Gastroesophageal sphincter (tissue), 4 donors: ENCODE measurements at places on chromosomes 3 and 15. TPM values are rescaled to one million over a fixed set of nuclear protein-coding genes. Genes with fewer than 3 reads are reported as not detected.

The IL20RB gene
- 0.62 TPM for total RNA-seq

The BRK1 gene
- 155 TPM for total RNA-seq

DNA sequence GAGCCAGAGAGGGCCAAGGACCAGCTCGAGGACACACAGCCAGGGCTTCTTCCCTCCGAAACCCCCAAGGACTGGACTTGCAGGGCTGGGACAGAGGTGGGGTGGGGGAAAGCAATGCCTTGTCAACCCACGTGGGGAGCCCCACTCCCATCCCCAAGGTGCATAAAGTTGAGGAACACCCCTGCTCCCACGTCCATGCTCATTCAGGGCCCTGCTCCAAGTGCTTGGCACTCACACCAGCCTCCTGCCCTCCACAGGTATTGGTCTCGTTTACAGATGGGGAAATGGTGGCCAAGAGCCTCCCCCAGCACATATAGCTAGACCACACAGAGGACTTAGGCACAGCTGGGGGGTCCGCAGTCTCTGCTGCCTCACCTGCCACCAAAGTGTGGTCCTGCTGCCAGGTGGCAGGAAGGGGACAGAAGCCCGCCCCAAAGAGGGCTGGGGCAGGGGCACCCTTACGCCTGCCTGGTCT is 50.5 kb upstream of the CSPG4 start:
- no peaks in the 10 kb centered on the region for H3K36me3 ChIP-seq
- H3K27me3 ChIP-seq = no peaks in the 10 kb centered on the region
- H3K4me3 ChIP-seq = no peak overlapping the region
- ATAC-seq = no peak
- H3K4me1 ChIP-seq = peaks cover 2% of the 10 kb centered on the region

GRCh38 chr3:152610622-152611021 is 224.3 kb upstream of the P2RY1 start:
- H3K36me3 ChIP-seq = no peaks in the 10 kb centered on the region
- peaks cover 12% of the 10 kb centered on the region for H3K4me1 ChIP-seq
- no peak overlapping the region for H3K4me3 ChIP-seq
- ATAC-seq = no peak
- no peaks in the 10 kb centered on the region for H3K27me3 ChIP-seq
- H3K27ac ChIP-seq = no peak overlapping the region

- no peaks in the 10 kb centered on the region for H3K27me3 ChIP-seq
- no peak overlapping the region for H3K4me3 ChIP-seq
- ATAC-seq = no peak
Measured at GRCh38 chr3:190825386-190826016, 37.0 kb downstream of the GMNC start.

GRCh38 chr15:20340331-20340811 is 201.2 kb downstream of the GOLGA6L6 start:
- ATAC-seq = peak; percentile 49
- no peaks in the 10 kb centered on the region for H3K27me3 ChIP-seq
- no peak overlapping the region for H3K4me3 ChIP-seq
- no peaks in the 10 kb centered on the region for H3K36me3 ChIP-seq
- H3K27ac ChIP-seq = no peak overlapping the region

- no peak for ATAC-seq
- H3K36me3 ChIP-seq = no peaks in the 10 kb centered on the region
- H3K27ac ChIP-seq = no peak overlapping the region
- no peaks in the 10 kb centered on the region for H3K27me3 ChIP-seq
- no peak overlapping the region for H3K4me3 ChIP-seq
Measured at GRCh38 chr3:31999907-32000439, 18.4 kb downstream of the ZNF860 start.

GRCh38 chr3:132326251-132326650 is 9.0 kb downstream of the ACP3 start:
- H3K4me3 ChIP-seq = no peak overlapping the region
- H3K27ac ChIP-seq = no peak overlapping the region
- H3K4me1 ChIP-seq = no peaks in the 10 kb centered on the region
- no peak for ATAC-seq
- H3K27me3 ChIP-seq = peaks cover 4% of the 10 kb centered on the region
- no peaks in the 10 kb centered on the region for H3K36me3 ChIP-seq

GRCh38 chr15:80007532-80007931 is 36.5 kb upstream of the BCL2A1 start:
- no peaks in the 10 kb centered on the region for H3K27me3 ChIP-seq
- H3K4me3 ChIP-seq = no peak overlapping the region
- H3K36me3 ChIP-seq = no peaks in the 10 kb centered on the region
- H3K27ac ChIP-seq = no peak overlapping the region
- no peaks in the 10 kb centered on the region for H3K4me1 ChIP-seq

GRCh38 chr15:70802629-70803028 is 39.3 kb upstream of the UACA start:
- H3K27me3 ChIP-seq = no peaks in the 10 kb centered on the region
- ATAC-seq = no peak
- H3K36me3 ChIP-seq = no peaks in the 10 kb centered on the region
- H3K4me1 ChIP-seq = peaks cover 15% of the 10 kb centered on the region
- H3K27ac ChIP-seq = no peak overlapping the region
- H3K4me3 ChIP-seq = no peak overlapping the region

DNA sequence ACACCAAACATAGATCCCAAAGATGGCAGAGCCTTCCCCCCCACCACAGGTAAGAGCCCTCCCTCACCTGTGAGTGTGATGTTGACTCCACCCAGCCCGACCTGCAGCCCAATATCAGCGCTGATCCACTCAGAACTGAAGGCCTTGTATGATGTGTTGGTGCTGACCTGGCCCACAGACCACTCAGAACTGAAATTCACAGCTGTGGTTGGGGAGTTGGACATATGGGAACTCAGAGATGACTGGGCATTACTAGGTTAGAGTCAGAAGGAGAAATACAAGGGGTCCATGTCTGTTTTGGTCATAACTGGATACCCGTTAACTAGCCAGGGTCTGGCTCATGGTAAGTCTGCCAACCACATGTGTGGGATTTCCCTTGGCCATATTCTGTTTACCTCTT is 6.9 kb downstream of the DUOXA2 start:
- H3K4me3 ChIP-seq = no peak overlapping the region
- no peaks in the 10 kb centered on the region for H3K36me3 ChIP-seq
- no peak for ATAC-seq
- no peak overlapping the region for H3K27ac ChIP-seq

DNA sequence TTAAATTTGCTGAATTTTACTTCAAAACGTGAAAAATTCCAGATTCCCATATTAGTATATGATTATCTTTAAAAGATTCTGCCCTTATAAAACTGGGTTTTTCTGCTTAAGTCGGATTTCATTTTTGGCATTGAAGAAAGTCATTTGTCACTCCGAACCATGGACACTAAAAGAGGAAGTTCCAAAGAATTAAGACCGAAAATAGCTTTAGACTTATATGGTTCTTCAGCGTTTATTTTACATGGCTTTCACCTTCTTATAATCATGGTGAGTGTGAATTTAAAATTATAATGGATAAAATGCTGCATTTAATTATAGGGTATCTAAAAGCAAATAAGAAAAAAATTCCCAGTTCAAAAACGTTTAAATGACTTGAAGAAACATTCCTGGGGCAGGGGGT is 1.0 kb downstream of the C3orf38 start:
- peaks cover 30% of the 10 kb centered on the region for H3K36me3 ChIP-seq
- H3K4me1 ChIP-seq = peaks cover 50% of the 10 kb centered on the region
- no peaks in the 10 kb centered on the region for H3K27me3 ChIP-seq
- peak overlapping the region; percentile 99 for H3K4me3 ChIP-seq
- no peak for ATAC-seq

GRCh38 chr15:42110367-42110766 is 16.0 kb upstream of the PLA2G4D start:
- no peak overlapping the region for H3K27ac ChIP-seq
- H3K27me3 ChIP-seq = peaks cover 17% of the 10 kb centered on the region
- ATAC-seq = no peak
- no peaks in the 10 kb centered on the region for H3K4me1 ChIP-seq

DNA sequence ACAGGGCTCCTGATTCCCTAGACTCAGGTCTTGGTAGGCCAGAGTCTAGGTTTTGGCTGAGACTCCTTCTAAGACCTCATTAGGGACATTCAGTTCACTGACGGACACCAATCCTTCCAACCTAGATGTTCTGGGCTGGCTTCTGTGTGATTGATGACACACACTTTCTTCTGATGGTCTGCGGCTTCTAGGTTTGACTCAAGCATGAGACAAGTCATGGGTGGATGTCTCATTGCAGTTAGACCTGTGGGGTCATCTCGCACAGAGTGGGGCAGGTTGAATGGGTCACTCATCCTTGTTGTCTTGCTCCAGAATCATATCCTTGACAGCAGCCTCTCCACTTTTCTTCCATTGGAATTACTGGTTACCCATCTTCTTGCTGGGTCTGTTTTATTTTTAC is 35.8 kb downstream of the ARNT2 start:
- H3K4me3 ChIP-seq = no peak overlapping the region
- H3K27me3 ChIP-seq = no peaks in the 10 kb centered on the region
- no peaks in the 10 kb centered on the region for H3K4me1 ChIP-seq
- H3K27ac ChIP-seq = no peak overlapping the region

GRCh38 chr3:117398141-117398899 is 688.7 kb downstream of the TUSC7 start:
- no peaks in the 10 kb centered on the region for H3K27me3 ChIP-seq
- H3K27ac ChIP-seq = no peak overlapping the region
- no peak overlapping the region for H3K4me3 ChIP-seq
- H3K4me1 ChIP-seq = no peaks in the 10 kb centered on the region
- H3K36me3 ChIP-seq = no peaks in the 10 kb centered on the region

GRCh38 chr15:75229191-75230015 is 27.7 kb downstream of the C15orf39 start:
- ATAC-seq = no peak
- no peaks in the 10 kb centered on the region for H3K4me1 ChIP-seq
- no peaks in the 10 kb centered on the region for H3K36me3 ChIP-seq
- H3K27me3 ChIP-seq = peaks cover 48% of the 10 kb centered on the region
- H3K27ac ChIP-seq = no peak overlapping the region

- no peak for ATAC-seq
- H3K4me3 ChIP-seq = no peak overlapping the region
- no peaks in the 10 kb centered on the region for H3K27me3 ChIP-seq
Measured at GRCh38 chr3:60992395-60992794, 258.9 kb downstream of the FHIT start.

DNA sequence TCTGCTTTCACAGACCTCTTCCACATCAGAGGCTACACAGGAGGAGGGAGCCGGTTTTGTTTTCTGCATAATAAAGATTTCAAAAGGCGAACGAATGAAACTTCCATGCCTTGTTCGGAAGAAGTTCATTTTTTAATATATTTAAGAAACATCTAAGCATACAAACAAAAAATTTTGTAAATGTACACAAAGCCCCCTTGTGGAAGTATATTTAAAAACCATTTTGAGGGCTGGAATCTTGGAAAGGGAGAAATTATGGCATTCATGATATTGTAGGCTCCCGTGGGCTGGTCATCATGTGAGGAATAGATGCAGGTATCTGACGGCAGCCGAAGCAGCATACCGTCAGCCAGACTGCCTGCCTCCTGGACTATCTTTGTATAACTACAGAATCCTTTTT is 90.4 kb downstream of the MECOM start:
- H3K27ac ChIP-seq = no peak overlapping the region
- H3K4me1 ChIP-seq = peaks cover 15% of the 10 kb centered on the region
- H3K4me3 ChIP-seq = no peak overlapping the region
